Calu3 (cell line): ENCODE measurements at places on chromosomes 3 and 15. TPM values are rescaled to one million over a fixed set of nuclear protein-coding genes. Genes with fewer than 3 reads are reported as not detected.

The CCR1 gene
- 0.87 and 2.2 TPM in 2 replicates for total RNA-seq

The LINGO1 gene
- 0.27 TPM in 1 of 2 replicates, not detected in the other for total RNA-seq

The CD200R1 gene
- not detected in 2 replicates for total RNA-seq

The ISLR gene
- not detected in 2 replicates for total RNA-seq

The GOLGA8J gene
- not detected in 2 replicates for total RNA-seq

The CCK gene
- not detected in 2 replicates for total RNA-seq
